Activated T-cell treated with anti-CD3 and anti-CD28 coated beads, Interleukin-2, amount 50 U/mL, for 72 hours (primary cell): ENCODE measurements at places on chromosomes 1 and 21.
A peak's percentile ranks its signal among the peaks of the same experiment; 100 is the strongest.

DNA sequence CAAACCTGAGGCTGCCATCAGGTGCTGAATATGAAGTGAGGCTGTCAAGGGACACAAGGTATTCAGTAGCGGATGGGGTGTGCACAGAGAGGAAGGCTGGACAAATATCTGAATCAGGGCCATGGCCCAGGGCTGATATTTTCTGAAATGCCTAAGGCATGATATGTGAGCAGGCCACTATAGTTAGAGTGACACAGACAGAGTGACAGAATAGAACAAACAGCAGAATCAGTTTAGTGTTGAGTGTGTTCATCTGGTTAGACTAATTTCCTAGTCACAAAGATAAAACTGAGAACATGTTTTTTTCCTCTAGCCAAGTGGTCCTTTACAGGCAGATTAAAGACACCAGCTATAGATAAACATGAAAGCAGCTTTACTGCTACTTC lies 3.9 kb downstream of the OVAAL start:
- DNase-seq: no peak

DNA sequence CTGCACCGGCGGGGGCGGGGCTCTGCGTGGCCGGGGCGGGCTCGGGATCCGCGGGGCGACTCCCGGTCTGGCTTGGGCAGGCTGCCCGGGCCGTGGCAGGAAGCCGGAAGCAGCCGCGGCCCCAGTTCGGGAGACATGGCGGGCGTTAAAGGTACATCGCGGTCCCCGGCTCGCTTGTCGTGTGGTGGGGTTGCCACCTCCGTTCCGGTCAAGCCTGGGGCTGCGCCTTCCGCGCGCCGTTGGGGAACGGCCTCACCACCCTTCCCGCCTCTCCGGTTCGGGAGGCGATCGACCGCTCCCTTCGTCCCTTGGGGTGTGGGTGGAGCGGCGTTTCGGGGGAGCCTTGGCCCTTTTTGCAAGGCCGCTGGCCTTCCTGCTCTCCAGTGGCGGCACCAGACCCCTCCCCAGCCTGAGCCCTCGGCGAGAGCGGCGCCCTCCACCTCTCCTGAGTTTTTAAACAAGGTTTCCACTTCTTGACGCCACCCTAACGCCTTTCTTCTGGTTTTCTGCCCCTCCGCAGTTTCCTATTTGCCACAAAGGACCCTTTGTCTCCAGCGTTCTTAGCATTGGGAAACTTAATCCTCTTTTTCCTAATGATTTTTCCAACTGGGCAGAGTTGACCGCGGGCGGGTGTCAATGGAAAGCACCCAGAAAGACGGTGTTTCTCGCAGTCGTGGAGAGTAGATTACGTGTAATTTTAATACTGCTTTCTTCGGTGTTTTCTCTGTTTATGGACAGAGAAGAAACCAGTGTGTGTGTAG lies at the start of the genes LEPR and LEPROT:
TSS of gene LEPR (plus strand) at position 79 of the 761 bp plus-strand sequence. CDS start 144,898 bp downstream, outside the sequence.
TSS of gene LEPROT (plus strand) at position 79 of the 761 bp plus-strand sequence. CDS start at position 136, 57 bp downstream.
- DNase-seq: no peak

DNA sequence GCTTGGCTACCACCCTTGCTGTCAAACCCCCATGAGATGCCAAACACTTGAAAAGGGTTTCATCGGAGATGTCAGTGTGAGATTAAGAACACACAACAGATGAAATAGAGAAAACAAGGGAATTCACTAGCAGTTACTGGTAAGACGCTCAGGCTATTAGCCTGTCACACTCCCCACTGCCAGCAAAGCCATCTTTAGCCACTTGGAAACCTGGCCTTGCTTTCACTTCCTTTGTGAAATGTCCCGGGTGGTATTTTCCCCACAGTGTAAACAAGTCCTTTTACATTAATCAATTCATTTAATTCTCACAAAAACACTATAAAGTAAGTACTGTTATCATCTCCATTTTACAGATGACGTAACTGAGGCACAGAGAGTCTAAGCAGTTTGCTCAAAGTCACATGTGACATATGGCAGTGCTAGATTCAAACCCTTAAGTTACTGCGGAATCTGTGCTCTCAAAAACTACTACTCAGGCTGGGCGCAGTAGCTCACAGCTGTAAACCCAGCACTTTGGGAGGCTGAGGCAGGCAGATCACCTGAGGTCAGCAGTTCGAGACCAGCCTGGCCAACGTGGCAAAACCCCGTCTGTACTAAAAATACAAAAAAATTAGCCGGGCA lies 32.7 kb upstream of the KHDRBS1 start:
- DNase-seq: no peak

GRCh38 chr21:35801391-35801790 lies 258.9 kb downstream of the SETD4 start:
- no peak for DNase-seq

GRCh38 chr1:60857851-60858250 lies 224.5 kb upstream of the NFIA start:
- no peak for DNase-seq

- no peak for DNase-seq
Measured at GRCh38 chr1:233293556-233294446, 1.7 kb downstream of the PCNX2 start.

DNA sequence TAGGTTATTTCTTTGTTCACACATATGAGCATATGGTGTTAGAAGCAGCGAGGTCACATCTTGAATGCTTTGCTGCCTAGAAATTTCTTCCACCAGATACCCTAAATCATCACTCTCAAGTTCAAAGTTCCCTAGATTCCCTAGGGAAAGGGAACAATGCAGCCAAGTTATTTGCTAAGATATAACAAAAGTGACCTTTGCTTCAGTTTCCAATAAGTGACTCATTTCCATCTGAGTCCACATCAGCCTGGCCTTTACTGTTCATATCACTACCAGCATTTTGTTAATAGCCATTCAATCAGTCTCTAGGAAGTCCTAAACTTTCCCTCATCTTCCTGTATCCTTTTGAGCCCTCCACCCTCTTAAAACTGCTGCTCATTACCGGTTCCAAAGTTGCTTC lies 1502.5 kb downstream of the KCNT2 start:
- DNase-seq: no peak

DNA sequence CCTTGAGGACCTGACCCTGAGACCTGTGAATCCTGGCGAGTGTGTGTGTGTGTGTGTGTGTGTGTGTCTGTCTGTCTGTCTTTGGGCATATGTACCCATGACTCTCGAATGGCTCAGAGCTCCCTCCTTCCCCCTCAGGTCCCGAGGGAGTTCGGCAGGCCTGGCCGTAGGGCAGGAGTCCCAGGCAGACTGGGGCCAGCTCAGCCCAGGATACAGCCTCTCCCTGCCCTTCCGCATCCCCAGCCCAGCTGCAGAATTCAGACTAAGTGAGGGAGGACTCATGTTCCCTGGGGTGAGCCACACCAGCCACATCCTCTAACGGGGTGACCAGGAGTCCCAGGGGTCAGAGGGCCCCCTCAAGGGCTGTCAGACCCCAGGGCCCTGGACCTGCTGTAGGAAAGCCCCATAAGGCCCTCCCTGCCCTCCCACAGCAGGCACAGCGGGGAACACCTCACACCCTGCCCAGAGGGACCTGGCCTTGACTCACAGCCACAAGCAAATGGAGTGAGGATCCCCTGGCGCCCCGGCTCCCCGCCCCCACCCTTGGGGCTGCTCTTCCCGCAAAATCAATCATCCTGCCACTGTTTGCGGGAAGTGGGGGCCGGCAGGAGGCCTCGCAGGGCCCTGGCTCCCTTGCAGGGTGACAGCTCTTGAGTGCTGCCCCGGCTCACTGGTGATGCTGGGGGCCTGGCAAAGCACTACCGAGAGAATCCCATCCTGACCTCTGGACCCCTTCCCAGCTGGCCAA lies 101.7 kb upstream of the CASZ1 start:
- DNase-seq: no peak

DNA sequence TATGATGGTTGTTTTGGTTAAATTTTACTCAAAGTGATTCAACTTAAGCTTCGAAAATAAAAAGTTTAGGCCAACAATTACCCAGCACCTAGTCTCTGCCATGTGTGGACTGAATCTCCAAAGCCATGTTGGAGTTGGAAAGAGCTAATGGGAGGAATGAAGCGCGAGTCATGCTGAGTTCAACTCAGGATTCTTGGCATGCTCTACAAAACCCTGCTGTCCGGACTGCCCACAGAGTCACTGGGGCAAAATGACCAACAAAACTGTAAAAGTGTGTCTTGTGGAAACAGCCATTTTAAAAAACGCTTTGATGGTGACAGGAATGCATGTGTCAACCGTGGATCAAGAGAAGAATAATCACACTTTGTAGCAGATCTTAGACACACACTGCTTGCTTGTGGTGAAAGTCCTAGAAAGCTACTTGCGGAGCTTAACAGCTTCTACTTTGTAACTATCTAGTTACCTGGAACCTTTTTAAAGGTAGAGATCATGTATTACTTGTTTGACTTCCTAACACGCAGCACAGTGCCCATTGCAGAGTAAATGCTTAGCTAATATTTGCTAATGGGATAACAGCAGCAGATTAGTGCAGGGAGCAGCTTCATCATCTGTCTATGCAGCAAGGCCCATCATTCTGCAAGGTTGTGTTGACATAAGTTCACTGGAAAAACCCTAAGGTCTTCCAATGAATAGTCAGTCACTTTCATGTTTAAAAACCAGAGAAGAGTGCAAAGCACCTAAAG lies 7.0 kb upstream of the GBP6 start:
- DNase-seq: peak; percentile 11

DNA sequence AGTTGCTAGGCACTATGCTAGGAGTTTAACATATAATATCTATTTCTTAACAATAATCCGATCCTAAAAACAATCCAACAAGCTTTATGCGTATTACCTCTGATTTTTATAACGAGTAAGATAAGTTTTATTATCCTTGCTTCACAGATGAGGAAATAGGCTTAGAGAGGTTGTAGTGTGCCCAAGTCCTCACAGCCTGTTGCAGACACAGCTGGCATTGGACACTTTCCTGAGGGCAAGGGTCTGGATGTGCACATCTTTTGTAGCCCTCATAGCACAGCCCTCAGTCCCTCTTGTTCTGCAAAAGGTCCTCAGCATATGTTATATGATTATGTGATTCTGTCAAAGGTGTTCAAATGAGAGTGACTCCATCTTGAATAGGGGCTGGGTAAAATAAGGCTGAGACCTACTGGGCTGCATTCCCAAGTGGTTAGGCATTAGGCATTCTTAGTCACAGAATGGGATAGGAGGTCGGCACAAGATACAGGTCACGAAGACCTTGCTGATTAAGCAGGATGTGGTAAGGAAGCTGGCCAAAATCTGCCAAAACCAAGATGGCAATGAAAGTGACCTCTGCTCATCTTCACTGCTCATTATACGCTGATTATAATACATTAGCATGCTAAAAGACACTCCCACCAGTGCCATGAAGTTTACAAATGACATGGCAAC lies 75.7 kb upstream of the F3 start:
- DNase-seq: no peak

GRCh38 chr21:15354516-15354915 lies 289.7 kb upstream of the NRIP1 start:
- DNase-seq: no peak

- no peak for DNase-seq
Measured at GRCh38 chr1:17915511-17916197, 160.5 kb downstream of the ACTL8 start.

GRCh38 chr1:99644279-99645004 lies 1.5 kb upstream of the PALMD start:
- DNase-seq: no peak

DNA sequence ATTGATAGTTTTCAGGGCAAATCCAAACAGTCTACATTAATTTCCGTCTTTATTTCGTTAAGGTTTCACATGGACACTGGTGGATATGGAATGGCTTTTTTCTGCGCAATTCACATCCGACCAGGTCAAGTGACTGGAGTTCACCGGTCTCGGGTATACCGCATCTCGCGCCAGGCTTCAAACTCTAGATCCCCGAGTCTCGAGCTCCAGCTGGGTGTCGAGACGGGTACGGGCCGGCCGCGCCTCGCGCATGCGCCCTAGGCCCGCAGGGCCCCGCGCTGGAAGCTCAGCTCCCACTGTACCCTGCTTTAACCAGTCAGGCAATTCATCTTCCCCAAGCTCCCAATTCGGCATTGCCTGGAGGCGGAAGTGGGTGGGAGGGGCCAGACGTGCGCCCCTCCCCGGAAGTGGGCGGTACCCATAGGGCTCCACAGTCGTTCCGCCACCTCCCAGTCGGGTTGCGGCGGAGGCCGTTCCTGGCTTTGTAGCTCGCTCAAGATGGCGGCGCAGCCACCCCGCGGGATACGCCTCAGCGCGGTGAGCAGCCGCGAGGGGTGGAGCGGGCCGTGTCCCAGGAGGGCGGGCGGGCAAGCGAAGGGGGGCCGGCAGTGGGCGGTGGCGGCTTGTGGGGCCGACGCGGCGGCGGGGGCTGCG lies at the start of gene MORC3:
TSS of gene MORC3 (plus strand) at position 431 of the 654 bp plus-strand sequence. CDS start at position 499, 68 bp downstream.
- peak; percentile 99 for DNase-seq

- no peak for DNase-seq
Measured at GRCh38 chr1:206512058-206512850, 4.9 kb downstream of the RASSF5 start.

DNA sequence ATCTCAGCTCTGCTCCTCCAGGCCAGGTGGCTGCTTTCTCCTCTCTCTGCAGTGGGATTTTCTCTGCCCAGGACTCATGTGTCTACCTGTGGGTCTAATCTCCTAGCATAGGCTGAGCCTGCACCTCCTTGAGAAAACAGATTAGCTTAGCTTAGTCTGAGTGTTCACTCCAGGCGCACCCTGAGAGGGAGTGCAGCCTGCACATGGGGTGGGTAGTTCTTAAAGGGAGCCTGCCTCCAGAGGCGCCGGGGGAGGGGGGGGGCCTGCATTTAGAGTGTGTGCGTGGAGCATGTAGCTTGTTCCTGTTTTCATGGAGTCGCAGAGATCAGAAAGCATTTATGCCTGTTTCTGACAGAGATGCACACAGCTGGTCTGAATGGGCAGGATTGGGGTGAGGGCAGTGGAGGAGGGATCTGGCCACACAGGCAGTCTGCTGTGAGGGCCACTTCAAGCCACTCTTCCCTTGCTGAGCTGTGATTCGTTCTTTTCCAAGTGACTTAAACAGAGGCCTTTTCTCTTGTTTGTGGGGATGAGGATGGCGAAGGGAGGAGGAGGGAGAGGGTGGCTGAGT lies 45.2 kb downstream of the GALNT2 start:
- DNase-seq: no peak

DNA sequence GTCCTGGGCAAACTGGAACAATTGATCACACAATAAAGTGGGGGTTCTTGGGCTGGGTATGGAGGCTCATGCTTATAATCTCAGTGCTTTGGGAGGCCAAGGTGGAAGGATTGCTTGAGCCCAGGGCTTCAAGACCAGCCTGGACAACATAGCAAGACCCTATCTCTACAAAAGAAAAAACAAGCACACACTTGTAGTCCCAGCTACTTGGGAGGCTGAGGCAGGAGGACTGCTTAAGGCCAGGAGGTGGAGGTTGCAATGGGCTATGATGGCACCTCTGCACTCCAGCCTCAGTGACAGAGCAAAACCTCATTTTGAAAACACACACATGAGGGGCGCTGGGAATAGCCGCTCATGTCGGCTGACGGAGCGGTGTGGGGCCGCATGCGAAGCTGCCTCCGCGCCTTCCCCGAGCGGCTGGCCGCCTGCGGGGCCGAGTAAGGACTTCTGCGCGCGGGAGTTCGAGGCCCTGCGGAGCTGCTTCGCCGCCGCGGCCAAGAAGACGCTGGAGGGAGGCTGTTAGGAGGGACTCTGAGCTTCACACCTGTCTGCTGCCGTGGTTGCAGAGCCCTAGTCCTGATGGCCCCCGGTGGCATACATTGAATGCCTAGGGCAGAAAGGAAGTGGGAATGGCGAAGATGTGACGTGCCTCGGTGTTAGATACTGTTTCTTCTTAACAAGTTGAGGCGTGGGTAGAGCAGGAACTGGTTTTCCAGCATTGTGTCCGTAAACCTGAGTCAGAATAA lies 59.5 kb downstream of the ACBD3 start:
- no peak for DNase-seq

- DNase-seq: no peak
Measured at GRCh38 chr21:44969931-44970755, 30.3 kb downstream of the SLX9 start.

- DNase-seq: no peak
Measured at GRCh38 chr1:19672237-19672636, 7.6 kb downstream of the HTR6 start.
